Ecto neural progenitor cell (in vitro differentiated cells): ENCODE measurements at places on chromosomes 4 and X.
A peak's percentile ranks its signal among the peaks of the same experiment; 100 is the strongest.

- DNase-seq: no peak
These were observed 220.1 kb upstream of the PSAPL1 start for GRCh38 chr4:7654550-7655445.

DNA sequence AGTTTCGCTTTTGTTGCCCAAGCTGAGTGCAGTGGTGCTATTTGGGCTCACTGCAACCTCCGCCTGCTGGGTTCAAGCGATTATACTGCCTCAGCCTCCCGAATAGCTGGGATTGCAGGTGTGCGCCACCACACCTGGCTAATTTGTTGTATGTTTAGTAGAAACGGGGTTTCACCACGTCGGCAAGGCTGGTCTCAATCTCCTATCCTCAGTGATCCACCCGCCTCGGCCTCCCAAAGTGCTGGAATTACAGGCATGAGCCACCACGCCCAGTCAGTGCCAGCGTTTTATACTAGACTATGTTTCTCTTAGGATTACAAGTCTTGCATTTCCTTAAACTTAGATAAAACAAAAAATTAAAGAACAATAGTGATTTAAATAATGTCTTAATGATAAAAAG, 13.0 kb downstream of the KLF3 start:
- no peak for DNase-seq

GRCh38 chr4:177119021-177119471, 190.6 kb upstream of the NEIL3 start:
- DNase-seq: no peak

GRCh38 chr4:174358829-174359228, 75.1 kb downstream of the CEP44 start:
- no peak for DNase-seq

GRCh38 chrX:137930533-137930932, 364.6 kb downstream of the ZIC3 start:
- DNase-seq: no peak

GRCh38 chrX:25005382-25006185, 10.2 kb downstream of the ARX start:
- no peak for DNase-seq

GRCh38 chr4:167111622-167112021, 122.7 kb downstream of the SPOCK3 start:
- DNase-seq: no peak

- DNase-seq: no peak
These were observed 11.9 kb upstream of the HS3ST1 start for GRCh38 chr4:11440481-11441193.

DNA sequence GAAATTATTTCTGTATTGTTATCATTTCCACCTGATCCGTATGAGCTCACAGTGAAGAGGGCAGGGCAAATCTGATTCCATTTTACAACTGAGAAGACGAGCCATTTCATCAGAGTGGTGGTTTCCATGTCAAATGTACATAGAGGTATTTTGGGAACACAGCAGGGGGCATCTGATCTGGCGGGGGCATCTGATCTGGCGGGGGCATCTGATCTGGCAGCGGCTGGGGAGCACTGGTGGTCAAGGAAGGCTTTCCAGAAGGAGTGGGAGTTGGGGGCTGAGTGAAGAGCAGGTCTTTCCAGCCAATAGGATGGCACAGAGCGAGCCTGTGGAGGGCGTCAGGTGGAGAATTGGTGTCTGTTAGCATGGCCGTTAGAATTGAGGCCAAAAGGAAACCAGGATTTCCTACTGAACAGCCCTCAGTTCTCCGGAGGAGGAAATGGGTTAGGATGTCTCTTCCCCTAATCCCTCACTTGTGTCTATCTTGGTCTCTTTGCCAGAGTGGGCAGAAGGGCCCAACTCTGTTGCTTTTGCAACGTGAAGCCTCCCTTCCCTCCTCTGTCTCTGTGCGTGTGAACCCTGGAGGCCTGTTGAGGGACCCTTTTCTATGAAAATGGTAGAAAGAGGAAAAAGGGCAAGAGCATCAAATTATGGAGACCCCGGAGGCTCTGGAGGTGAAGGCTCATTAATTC, 41.3 kb downstream of the RHOH start:
- no peak for DNase-seq

- no peak for DNase-seq
These were observed 164.7 kb upstream of the LEF1 start for GRCh38 chr4:108333353-108333942.

DNA sequence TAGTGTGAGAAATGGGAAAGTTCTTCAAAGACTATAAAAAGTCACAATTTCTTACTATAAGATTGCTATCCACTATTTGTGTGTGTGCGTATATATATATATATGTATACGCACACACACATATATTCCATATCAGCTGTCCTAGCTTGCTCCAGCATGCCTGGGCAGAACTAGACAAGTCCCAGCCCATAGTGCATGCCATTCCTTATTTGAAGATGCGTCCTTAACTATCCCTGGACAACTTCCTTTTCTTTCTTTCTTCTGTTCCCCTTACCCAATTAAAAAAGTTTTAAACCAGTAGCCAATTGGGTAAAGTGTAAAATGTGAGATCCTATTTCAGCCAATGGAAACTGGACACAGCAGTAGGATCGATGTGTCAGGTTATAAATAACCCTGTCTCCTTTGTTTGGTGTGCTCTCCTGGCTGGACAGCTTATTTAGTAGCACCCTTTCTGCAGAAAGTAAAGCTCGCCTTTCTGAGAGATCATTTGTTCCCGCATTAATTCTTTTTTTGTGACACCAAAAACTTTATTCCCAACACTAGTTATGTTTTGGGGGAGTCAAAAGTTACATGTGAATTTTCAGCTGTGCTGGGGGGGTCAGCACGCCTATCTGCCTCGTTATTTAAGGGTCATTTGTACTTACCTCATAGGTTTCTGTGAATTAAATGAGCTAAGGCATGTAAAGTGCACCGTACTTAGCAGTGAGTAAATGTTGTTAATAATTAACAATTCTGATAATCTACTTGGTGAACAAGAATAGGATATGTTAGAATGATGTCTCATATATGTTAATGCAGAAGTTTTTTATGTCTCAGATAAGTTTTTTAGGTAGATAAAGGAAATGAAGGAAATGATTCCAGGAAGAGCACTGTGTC, 40.9 kb downstream of the KDM6A start:
- no peak for DNase-seq

DNA sequence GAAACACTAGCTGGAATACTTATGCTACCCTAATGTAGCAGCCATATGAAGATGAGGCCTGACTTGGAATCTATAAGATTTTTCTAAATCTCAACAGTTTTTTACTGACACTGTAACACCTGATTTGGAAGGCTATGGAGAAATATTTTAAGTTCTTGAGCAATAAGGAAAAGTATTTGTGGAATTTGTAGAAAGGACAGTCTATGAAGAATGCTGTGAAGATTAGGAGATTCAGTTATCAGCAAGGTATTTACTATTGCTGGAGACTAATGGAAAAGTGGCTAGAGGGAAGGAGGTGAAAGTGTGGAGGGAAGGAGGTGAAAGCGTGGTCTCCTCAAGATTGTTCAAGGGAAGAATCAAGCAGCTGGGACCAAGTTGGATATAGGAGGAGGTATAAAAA, 190.0 kb upstream of the EMCN start:
- DNase-seq: no peak

DNA sequence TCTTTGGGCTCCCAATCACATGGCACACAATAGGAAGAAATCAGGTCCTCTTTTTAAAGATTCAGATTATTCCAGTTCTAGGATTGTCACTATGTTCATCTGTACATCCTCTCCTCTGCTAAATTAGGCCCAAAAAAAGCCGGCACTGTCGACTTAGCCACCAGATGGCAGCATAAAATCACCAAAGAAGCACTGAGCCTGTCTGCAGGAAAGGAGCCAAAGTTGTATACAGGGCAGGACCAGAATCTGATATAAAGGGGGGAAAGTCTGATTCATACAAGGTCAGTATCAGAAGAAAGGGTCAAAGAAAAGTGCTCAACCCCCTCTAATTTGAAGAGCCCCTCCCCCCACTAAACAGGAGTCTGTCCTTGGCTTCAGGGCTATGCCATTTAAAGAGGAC, 292.5 kb downstream of the CHIC1 start:
- DNase-seq: peak; percentile 69

DNA sequence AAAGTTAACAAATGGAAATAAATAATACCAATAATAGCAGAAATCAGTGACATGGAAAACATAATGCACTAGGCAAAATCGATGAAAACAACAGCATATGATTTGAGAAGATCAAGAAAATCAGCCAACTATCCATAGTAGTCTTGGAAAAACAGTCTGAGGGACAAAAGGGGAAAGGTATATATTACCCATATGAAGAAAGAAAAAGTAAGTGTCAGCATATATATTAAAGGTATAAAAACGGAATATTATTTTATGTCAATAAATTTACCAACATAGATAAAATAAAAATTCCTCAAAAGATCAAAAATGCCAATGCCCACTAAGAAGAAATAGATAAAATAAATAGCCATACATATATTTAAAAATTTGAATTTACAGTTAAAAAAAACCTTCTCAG, 33.0 kb downstream of the ACTRT1 start:
- DNase-seq: no peak

DNA sequence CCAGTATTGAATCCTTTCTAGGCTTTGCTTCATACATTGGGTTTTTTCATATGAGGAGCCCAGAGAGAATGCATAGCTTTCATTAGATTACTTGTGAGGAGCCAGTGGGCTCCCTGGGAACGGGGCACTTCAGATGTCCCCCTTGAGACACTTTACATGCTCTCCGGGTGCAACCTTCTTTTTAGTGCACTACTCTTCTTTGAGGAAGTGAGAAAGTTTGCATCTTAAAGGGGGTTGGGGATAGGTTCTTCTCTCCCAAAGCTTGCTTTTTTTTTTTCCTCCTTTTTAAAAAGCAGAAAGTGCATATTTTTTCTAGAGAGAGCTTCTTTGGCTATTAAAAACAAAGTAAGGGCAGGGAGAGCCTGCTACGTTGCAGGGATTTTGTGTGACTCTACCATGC, 4.3 kb downstream of the HADH start:
- DNase-seq: no peak

DNA sequence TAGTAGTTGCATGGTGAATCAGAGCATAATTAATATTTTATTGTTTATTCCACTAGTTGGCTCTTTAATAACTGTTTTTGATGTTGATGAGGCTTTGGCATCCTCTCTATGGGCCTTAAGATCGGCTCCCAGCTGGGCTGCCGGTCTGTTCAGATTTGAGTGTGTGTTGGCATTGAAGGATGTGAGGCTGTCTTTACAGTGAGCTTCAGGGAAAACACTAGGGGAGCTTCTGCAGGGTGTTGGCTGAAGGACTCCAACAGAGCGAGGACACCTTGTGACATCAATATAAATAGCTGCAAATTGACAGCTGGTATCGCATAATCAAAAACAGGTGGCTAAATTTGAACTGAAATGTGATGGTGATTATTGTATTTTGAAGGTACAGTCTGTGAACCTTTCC, 322.0 kb downstream of the FSTL5 start:
- DNase-seq: no peak

GRCh38 chrX:31319586-31319985, 247.7 kb upstream of the FTHL17 start:
- DNase-seq: no peak

- no peak for DNase-seq
These were observed 54.2 kb upstream of the CBR4 start for GRCh38 chr4:169064296-169064695.

GRCh38 chr4:170336238-170336775, 246.6 kb upstream of the AADAT start:
- DNase-seq: no peak

- DNase-seq: no peak
These were observed 15.8 kb downstream of the CYTL1 start for GRCh38 chr4:5003372-5003857.

DNA sequence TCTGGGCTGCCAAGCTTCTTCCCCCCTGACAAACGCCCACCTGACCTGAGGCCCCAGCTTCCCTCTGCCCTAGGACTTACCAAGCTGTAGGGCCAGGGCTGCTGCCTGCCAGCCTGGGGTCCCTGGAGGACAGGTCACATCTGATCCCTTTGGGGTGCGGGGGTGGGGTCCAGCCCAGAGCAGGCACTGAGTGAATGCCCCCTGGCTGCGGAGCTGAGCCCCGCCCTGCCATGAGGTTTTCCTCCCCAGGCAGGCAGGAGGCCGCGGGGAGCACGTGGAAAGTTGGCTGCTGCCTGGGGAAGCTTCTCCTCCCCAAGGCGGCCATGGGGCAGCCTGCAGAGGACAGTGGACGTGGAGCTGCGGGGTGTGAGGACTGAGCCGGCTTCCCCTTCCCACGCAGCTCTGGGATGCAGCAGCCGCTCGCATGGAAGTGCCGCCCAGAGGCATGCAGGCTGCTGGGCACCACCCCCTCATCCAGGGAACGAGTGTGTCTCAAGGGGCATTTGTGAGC, 37.0 kb downstream of the HTRA3 start:
- DNase-seq: no peak

GRCh38 chr4:147201016-147201415, 255.4 kb upstream of the TTC29 start:
- no peak for DNase-seq

DNA sequence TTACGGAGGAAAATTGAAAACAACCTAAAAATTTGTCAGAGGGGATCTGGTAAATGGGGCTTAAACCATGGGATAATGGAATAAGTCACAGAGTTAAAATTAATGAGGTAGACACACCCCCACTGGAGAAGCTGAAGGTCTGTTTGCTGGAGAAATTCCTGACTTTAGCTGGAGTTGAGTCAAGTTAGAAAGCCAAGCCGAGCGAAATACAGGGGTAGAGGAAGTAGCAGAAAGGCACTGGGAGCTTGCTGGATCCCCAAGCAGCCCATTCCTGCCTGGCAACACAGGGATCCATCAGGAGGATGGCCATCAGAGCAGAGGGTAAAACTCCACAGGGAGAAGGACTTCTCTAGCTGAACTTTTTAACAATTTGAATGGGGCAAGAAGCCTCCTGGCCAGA, 163.8 kb downstream of the ATRX start:
- no peak for DNase-seq

GRCh38 chrX:100625985-100626491, 10.6 kb downstream of the TSPAN6 start:
- DNase-seq: no peak

- DNase-seq: no peak
These were observed 73.2 kb upstream of the C1QTNF7 start for GRCh38 chr4:15354371-15355297.

DNA sequence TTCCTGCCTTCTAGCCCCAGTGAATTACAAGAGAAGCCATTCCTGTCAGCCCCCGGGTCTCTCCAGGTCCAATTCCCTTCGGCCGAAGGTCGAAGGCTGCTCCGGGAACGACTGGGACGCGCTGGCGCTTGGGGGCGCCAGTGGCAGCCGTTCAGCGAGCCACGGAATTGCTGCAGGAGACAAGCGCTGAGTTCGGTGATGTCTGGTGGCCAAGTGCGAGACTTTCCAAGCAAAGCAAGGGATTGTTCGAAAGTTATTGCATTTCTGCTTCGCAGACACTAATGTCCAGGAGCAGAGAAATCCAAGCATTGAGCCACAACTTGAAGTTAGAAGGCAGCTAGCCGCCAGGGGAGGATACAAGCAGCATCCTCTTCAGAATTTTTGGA, 1.1 kb upstream of the DKK2 start:
- DNase-seq: peak; percentile 81

GRCh38 chr4:4787421-4787820, 72.0 kb upstream of the MSX1 start:
- no peak for DNase-seq

GRCh38 chr4:10225096-10225495, 108.5 kb upstream of the WDR1 start:
- DNase-seq: no peak

GRCh38 chrX:148316446-148316845, 184.0 kb upstream of the AFF2 start:
- DNase-seq: no peak

- no peak for DNase-seq
These were observed 48.7 kb downstream of the STAG2 start for GRCh38 chrX:124010157-124010556.

- DNase-seq: no peak
These were observed 178.3 kb downstream of the RASL11B start for GRCh38 chr4:53040459-53040815.
